Peyer's patch (tissue), 4 donors: ENCODE measurements at places on chromosomes 5 and 9. TPM values are rescaled to one million over a fixed set of nuclear protein-coding genes. Genes with fewer than 3 reads are reported as not detected.
A peak's percentile ranks its signal among the peaks of the same experiment; 100 is the strongest.

The HINT1 gene
- 422 TPM for total RNA-seq

The TLE1 gene
- total RNA-seq = 45.4 TPM

The SLC6A19 gene
- 500 TPM for total RNA-seq

The CDHR2 gene
- 823 TPM for total RNA-seq

The MYO10 gene
- 67.7 TPM for total RNA-seq

The SPINK5 gene
- total RNA-seq = not detected

The CMYA5 gene
- total RNA-seq = 3.1 TPM

The EQTN gene
- total RNA-seq = not detected

The IL17B gene
- not detected for total RNA-seq

The WDR70 gene
- 18.9 TPM for total RNA-seq

DNA sequence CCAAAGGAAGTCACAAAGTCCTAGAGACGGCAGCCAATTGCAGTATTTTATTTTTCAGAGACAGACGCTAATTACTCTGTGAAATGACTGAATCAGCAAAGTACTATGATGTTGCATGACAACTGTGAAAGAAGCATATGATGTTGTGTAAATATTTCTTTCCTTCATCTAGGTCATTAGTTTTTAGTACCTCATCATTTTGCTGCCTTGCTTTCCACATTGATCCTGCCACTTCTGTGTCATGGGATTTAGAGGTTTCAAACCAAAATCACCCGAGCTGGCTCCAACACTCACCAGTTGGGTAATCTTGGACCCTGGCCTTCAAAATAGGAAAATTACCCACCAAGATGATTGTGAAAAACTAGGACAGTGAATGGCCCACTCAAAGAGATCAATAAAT is 585.2 kb downstream of the ACTL7B start:
- peak overlapping the region; percentile 75 for H3K27ac ChIP-seq
- peaks cover 4% of the 10 kb centered on the region for H3K4me1 ChIP-seq
- H3K4me3 ChIP-seq = no peak overlapping the region

GRCh38 chr5:100165309-100165708 is 369.9 kb upstream of the FAM174A start:
- no peak overlapping the region for H3K4me3 ChIP-seq
- no peak for DNase-seq
- H3K36me3 ChIP-seq = no peaks in the 10 kb centered on the region
- no peak overlapping the region for H3K27ac ChIP-seq

GRCh38 chr9:78678877-78679276 is 382.0 kb downstream of the PSAT1 start:
- no peaks in the 10 kb centered on the region for H3K36me3 ChIP-seq
- no peak for DNase-seq
- H3K27me3 ChIP-seq = no peaks in the 10 kb centered on the region
- no peak overlapping the region for H3K4me3 ChIP-seq

GRCh38 chr5:122137702-122138101 is 8.4 kb downstream of the ZNF474 start:
- H3K27ac ChIP-seq = no peak overlapping the region
- DNase-seq = no peak
- no peaks in the 10 kb centered on the region for H3K4me1 ChIP-seq
- no peaks in the 10 kb centered on the region for H3K27me3 ChIP-seq

DNA sequence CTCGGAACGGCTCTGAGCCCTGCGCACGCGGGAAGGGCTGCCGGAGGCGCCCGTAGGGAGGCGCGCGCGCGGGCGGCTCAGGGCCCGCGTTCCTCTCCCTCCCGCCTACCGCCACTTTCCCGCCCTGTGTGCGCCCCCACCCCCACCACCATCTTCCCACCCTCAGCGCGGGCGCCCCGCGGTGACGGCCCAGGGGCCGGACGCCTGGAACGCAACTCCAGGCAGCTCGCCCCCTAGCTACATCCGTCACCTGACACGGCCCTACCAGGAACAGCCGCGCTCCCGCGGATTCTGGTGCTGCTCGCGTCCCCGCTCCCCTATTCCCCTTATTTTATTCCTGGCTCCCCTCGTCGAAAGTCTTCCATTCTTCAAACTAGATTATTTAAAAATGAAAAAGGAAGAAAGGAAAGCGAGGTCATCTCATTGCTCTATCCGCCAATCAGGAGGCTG is at the start of gene CDKN2B-AS1:
TSS of gene CDKN2B-AS1 (plus strand) at position 236 of the 450 bp plus-strand sequence.
- H3K27me3 ChIP-seq = no peaks in the 10 kb centered on the region
- DNase-seq = peak; percentile 74
- H3K36me3 ChIP-seq = no peaks in the 10 kb centered on the region
- peak within 1 kb of the TSS; percentile 88 for H3K27ac ChIP-seq
- no peaks in the 10 kb centered on the region for H3K4me1 ChIP-seq

DNA sequence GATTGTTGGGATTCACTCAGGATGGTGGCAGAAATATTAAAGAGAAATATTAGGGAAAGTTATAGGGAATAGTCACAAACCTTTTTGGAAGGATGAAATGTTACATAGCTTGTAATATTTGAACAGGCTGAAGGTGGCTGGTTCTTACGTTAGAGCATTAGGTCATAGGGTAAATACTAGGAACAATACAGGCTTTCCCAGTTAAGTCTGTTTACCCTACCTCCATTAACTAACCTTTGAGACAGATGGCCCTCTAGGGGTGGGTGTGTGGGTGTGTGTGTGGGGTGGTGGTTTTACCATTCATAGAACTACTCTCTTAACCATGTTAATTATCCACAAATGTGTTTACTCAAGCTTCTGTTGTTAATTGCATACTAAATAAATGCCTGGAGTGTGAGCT is 94.3 kb upstream of the STK32A start:
- no peak overlapping the region for H3K4me3 ChIP-seq
- H3K27ac ChIP-seq = no peak overlapping the region
- no peaks in the 10 kb centered on the region for H3K27me3 ChIP-seq
- H3K36me3 ChIP-seq = no peaks in the 10 kb centered on the region

- peak within 1 kb of the TSS; percentile 90 for H3K4me3 ChIP-seq
- DNase-seq = peak; percentile 99
- H3K4me1 ChIP-seq = no peaks in the 10 kb centered on the region
Measured at GRCh38 chr9:128947527-128948301, at the start of the genes DOLK and NUP188. TSS of gene DOLK (minus strand) at chr9:128947603. CDS start at chr9:128947303, 300 bp downstream. TSS of gene NUP188 (plus strand) at chr9:128947699. CDS start at chr9:128947720, 21 bp downstream.

- no peaks in the 10 kb centered on the region for H3K4me1 ChIP-seq
- no peak overlapping the region for H3K4me3 ChIP-seq
- H3K27me3 ChIP-seq = no peaks in the 10 kb centered on the region
- no peak overlapping the region for H3K27ac ChIP-seq
- H3K36me3 ChIP-seq = no peaks in the 10 kb centered on the region
Measured at GRCh38 chr9:109088221-109088620, 31.5 kb downstream of the TMEM245 start.

- no peaks in the 10 kb centered on the region for H3K4me1 ChIP-seq
- no peak overlapping the region for H3K27ac ChIP-seq
- no peak overlapping the region for H3K4me3 ChIP-seq
- H3K36me3 ChIP-seq = no peaks in the 10 kb centered on the region
- no peak for DNase-seq
- H3K27me3 ChIP-seq = no peaks in the 10 kb centered on the region
Measured at GRCh38 chr5:118611332-118611945, 376.9 kb downstream of the DTWD2 start.

DNA sequence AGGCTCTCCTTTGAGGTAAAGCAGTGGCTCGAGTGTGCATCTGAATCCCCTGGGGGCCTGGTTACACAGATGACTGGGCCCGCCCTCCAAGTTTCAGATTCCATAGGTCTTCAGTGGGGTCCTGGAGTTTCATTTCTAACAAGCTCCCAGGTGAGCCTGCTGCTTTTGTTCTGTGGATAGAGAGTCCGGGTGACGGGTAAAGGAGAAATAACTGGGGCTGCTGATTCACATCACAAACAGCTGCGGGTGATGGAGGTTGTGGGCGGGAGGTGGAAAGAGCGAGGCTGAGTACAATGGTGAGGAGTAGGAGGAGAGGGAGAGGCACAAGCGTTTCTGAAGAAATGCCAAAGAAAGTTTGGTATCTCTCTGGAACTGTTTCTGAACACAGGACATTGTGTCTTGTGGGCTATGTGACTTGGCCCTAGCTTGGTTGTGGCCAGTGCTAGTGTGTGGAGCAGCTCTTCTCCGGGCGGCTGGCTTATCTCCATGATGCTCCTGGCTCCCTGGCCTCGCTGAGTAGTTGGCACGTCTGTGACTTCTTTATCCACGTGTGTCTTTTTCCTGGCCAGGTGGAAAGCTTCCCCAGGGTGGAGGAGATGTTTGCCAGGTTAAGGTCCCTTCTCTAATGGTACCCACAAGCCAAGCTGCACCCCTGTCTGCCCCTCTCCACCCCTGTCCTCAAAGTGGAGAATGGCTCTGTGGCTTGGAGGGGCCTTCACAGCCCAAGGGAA is 61.7 kb downstream of the HSPA4 start:
- peaks cover 4% of the 10 kb centered on the region for H3K4me1 ChIP-seq
- no peak for DNase-seq
- H3K36me3 ChIP-seq = no peaks in the 10 kb centered on the region
- no peak overlapping the region for H3K4me3 ChIP-seq
- no peaks in the 10 kb centered on the region for H3K27me3 ChIP-seq

GRCh38 chr5:163115011-163115410 is 322.4 kb upstream of the CCNG1 start:
- no peak for DNase-seq
- no peak overlapping the region for H3K4me3 ChIP-seq
- H3K36me3 ChIP-seq = no peaks in the 10 kb centered on the region
- H3K27ac ChIP-seq = no peak overlapping the region
- H3K4me1 ChIP-seq = no peaks in the 10 kb centered on the region
- H3K27me3 ChIP-seq = no peaks in the 10 kb centered on the region

DNA sequence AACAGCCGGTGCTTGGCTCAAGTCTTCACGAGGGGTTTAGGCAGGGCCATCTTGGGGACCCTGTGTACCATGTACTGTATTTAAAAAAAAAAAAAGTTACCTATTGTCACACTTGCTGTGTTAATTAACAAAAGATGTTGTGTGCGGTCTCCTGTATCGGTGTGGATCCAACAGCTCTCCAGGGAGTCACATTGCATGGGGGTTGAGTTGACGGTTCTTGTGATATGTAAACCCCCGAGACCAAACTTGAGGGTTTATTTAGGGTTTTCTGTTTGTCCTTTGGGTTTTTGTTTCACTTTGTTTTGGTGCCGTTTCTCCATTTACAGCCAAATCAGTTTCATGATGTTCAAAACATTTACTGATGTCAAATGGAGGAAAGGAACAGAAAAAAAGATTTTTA is 22.2 kb downstream of the AMBP start:
- no peak overlapping the region for H3K4me3 ChIP-seq
- no peak overlapping the region for H3K27ac ChIP-seq
- no peak for DNase-seq
- H3K27me3 ChIP-seq = no peaks in the 10 kb centered on the region

- H3K4me1 ChIP-seq = no peaks in the 10 kb centered on the region
- no peak for DNase-seq
- H3K4me3 ChIP-seq = no peak overlapping the region
- no peak overlapping the region for H3K27ac ChIP-seq
- no peaks in the 10 kb centered on the region for H3K36me3 ChIP-seq
Measured at GRCh38 chr5:171315386-171315891, 6.4 kb downstream of the TLX3 start.

DNA sequence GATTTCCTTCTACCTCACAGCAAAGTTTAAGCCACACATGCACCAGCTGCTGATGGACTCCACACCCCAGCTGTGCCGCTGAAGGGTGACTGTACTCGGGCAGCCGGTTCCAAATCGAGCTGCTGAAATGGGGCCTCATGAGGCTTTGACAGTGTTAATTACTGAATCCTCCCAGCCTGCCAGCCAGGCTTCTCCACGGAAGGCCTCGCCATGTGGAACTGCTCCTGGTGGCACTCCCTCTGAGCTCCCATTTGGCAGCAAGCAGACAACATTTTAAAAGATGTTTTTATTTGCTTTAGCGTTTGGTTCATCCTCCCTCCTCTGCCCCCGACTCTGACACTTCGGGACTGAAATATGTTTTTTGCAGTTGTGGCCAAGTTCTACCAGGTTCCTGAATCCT is 479.4 kb upstream of the MPDZ start:
- H3K27me3 ChIP-seq = no peaks in the 10 kb centered on the region
- no peak for DNase-seq
- H3K27ac ChIP-seq = no peak overlapping the region
- no peak overlapping the region for H3K4me3 ChIP-seq
- H3K4me1 ChIP-seq = no peaks in the 10 kb centered on the region
